ENCODE measurements at places on chromosomes 11 and 22. TPM values are rescaled to one million over a fixed set of nuclear protein-coding genes. Genes with fewer than 3 reads are reported as not detected.

Gene GSTT2B
- 4.2 TPM for total RNA-seq

Gene MS4A3
- not detected for total RNA-seq

Gene SCN2B
- total RNA-seq, result not detected

Gene SOX6
- 1.2 TPM for total RNA-seq

Gene PPARA
- 17.7 TPM for total RNA-seq

Gene SNX32
- 1.8 TPM for total RNA-seq

Gene ELFN2
- 0.59 TPM for total RNA-seq

Gene TOLLIP
- total RNA-seq, result 29.4 TPM
